ENCODE measurements at places on chromosomes 1 and 21.

DNA sequence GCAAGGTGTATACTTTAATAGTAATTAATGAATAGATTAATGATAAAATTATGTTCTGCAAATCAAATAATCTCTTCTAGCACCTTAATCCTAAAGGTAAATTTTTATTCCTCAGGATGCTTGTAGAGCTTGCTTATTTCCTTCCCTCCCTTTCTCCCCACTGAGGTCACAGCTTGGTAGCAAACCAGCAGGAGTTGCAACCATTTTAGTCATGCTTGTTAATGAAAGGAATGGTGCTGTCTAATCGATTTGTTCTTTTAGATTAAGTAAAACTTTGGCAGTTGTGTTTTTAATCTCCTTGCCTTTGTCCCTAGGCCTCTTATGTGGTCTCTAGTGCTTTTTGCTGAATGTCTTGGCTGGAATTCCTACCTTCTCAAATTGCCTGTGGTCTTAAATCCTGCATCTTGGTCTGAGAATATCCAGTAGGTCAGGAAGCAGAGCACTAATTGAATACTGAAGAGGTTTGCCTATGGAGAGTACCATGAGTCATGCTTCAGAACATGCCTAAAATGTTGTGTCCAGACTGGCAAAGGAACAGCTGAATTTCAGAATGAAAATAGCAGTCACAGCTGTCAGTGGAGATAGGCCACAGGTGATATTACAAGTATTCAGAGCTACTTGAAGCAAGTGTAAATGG is 36.3 kb upstream of the RWDD3 start:
- DNase-seq: no peak

DNA sequence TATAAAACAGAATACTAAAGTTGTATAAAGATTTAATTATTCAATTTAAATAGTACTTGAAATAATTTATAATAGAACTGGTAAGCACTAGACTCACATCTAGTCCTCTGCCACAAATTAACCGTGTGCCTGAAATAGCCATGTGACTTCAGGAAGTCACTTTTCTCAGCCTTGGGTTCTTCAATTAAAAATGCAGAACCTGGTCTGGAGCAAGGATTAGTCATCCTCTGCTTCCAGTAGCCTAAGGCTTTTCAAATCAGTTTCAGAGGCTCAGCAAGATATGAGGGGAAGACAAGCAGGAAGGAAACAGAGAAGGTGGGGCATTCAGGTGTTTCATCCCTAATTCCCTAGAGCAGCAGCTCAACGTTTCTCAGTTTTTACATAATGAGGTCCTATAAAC is 23.0 kb downstream of the DPH5 start:
- no peak for DNase-seq

GRCh38 chr21:46093668-46094400 is 4.1 kb upstream of the COL6A2 start:
- DNase-seq: no peak

DNA sequence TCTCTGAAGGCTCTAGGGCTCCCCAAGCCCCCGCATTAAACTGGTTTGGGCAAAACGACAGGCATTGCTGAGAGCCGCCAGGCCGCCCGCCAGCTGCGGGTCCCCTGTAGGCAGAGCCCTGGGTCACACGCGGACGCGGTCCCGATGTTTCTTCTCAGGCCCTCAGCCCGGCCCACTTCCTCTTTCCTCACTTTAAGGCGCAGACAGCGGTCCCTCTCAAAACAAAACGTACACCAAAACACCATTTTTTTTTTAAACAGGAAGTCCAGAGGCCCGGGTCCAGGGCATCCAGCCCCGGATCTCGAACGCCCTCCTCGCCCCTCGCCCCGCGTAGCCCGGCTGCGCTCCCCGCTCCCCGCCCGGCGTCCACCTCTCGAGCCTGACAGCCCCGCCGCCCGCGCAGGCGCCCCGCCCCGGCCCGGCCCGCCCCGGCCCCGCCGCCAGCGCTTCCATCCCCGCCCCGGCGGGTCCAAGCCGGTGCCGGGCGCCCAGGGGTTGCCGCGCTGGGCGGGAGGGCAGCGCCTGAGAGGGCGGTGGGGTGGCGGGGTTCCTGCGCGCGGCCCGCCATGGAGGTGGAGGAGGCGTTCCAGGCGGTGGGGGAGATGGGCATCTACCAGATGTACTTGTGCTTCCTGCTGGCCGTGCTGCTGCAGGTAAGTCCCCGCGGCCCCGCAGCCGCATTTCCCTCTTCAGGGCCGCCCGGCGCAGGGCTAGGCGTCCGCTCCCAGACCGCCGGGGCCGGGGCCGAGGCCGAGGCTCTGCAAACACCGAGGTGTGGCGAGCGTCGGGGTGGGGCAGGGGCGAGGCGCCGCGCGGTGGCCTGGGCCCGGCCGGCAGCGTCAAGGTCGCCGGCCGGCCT is at the start of gene SLC22A15:
TSS of gene SLC22A15 (plus strand) at position 452 of the 859 bp plus-strand sequence. CDS start at position 567, 115 bp downstream.
- peak; percentile 13 for DNase-seq

- no peak for DNase-seq
Measured at GRCh38 chr1:240189386-240189989, 97.8 kb downstream of the FMN2 start.
